ENCODE measurements at places on chromosomes 13 and 19.

DNA sequence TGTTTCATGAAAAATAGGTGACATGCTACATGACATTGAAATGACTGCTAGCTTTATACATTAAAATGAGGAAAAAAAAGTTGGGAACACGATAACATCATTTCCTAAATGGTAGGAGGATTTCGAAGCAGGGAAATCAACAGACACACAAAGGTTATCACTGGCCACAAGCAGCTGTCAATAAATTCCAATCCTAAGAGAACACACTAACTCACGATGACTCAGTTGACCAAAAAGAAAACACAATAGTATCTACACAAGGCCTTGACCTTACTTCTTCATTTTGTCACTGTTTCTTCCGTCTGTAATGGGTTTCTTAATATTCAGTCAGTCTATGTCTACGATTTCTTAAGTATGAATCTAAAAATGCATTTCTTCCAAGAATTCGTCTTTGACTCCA lies 36.5 kb downstream of the STARD13 start:
- DNase-seq, result no peak

GRCh38 chr19:14943601-14944000 lies 2.3 kb downstream of the OR7C2 start:
- peak; percentile 20 for DNase-seq

DNA sequence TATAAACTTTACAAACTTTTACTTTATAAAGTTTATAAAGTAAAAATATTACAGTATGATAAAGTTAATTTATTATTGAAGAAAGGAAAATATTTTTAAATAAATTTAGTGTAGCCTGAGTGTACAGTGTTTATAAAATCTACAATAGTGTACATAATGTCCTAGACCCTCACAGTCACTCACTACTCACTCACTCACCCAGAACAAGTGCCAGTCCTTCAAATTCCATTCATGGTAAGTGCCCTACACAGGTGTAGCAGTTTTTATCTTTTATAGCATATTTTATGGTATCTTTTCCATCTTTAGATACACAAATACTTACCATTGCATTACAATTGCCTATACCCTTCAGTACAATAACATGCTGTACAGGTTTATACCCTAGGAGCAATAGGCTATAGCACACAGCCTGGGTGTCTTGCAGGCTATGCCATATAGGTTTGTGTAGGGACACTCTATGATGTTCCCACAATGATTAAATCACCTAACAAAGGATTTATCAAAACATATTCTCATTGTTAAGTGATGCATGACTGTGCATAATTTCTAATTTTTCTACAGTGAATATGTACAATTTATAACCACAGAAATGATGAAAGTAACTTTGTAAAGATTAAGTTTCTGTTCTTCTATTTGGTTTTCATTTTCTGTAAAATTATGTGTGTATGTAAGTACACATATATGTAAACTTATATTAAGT lies 98.0 kb downstream of the SPRY2 start:
- DNase-seq, result no peak

GRCh38 chr13:49410477-49410876 lies 33.4 kb downstream of the CAB39L start:
- no peak for DNase-seq

DNA sequence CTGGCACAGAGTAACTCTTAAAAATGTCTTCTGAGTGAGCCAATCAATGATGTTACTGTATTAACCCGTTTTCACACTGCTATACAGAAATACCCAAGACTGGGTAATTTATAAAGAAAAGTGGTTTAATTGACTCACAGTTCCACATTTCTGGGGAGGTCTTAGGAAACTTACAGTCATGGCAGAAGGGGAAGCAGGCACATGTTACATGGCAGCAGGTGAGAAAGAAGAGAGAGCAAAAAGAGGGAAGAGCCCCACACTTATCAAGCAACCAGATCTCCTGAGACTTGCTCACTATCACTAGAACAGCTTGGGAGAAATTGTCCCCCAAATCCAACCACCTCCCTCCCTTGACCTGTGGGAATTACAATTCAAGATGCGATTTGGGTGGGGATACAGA lies 97.6 kb upstream of the MIR17HG start:
- DNase-seq, result no peak

- DNase-seq, result peak; percentile 24
Observed at GRCh38 chr19:1324806-1325567, 39.3 kb downstream of the EFNA2 start.

DNA sequence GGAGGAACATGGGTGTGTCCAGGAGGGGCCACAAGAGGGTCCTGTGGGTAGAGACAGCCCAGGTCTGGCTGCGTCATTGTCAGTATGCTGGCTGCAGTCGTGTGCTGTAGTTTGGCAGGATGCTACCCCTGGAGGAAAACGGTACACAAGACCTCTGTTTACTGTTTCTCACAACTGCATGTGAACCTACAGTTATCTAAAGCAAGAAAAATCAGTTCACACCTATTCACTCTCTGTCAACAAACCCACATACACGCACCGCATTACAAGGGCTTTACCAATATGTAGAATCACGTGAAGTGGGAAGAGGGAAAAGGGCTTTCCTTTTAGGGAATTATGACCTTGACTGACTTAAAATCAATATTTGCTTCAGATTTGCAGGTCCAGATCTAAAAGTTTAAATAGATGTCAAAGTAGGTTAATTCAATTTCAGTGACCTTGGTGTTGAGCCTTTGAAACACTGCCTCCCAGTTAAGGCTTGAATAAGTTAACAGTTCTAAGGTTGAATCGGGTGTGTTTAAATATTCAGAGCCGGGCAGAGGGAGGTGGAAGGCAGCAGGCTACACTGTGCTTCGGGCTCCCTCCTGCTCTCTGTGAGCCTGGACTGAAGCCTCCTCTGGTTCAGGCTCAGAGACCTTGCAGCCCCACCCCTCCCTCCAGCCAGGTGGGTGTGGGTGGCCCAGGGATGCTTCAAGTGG lies 17.2 kb upstream of the MCF2L start:
- DNase-seq, result no peak

- DNase-seq, result no peak
Observed at GRCh38 chr13:21884965-21885567, 214.2 kb downstream of the FGF9 start.

- no peak for DNase-seq
Observed at GRCh38 chr13:98176777-98177608, at the start of gene RNF113B. Gene RNF113B (minus strand): TSS chr13:98177269. CDS start chr13:98177236, 33 bp downstream.

DNA sequence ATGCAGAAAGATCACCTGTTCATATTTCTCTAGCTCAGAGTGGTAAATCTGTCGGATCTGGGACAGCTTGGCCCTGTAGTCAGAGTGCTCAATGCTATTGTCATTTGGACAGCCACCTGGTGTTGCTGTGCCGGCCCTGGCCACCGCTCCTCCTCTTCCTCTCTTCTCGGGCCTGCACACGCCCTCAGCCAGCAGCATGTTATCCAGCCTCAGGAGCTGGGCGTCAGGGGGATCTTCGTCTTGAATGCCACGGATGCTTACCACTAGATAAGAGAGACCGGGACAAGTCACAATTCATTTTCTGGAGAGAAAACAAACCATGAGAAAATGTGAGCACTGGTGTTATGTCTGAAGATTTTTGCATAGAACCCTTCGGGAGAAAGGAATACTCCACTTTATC lies 32.5 kb downstream of the CILP2 start:
- no peak for DNase-seq

- DNase-seq, result peak; percentile 54
Observed at GRCh38 chr19:7004313-7004931, 16.8 kb downstream of the MBD3L2B start.

- no peak for DNase-seq
Observed at GRCh38 chr13:106284358-106284757, 251.1 kb downstream of the EFNB2 start.

- peak; percentile 90 for DNase-seq
Observed at GRCh38 chr19:38656171-38656981, 8.9 kb downstream of the ACTN4 start.

DNA sequence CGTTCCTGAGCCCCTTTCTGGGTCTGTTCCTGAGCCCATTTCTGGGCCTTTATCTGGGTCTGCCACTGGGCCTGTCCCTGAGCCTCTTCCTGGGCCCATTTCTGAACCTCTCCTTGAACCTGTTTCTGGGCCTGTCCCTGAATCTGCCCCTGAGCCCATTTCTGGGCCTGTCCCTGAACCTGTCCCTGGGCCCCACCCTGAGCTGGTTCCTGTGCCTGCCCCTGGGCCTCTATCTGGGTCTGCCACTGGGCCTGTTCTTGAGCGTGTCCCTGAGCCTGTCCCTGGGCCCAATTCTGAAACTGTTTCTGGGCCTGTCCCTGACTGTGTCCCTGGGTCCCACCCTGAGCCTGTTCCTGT lies 40.4 kb upstream of the GRTP1 start:
- DNase-seq, result no peak

GRCh38 chr19:37932985-37933936 lies 26.3 kb downstream of the SIPA1L3 start:
- DNase-seq, result no peak

- no peak for DNase-seq
Observed at GRCh38 chr13:46926916-46927590, 30.2 kb upstream of the HTR2A start.

- no peak for DNase-seq
Observed at GRCh38 chr19:42461700-42462324, 19.1 kb upstream of the CXCL17 start.

- no peak for DNase-seq
Observed at GRCh38 chr19:32744555-32745325, 25.2 kb downstream of the TDRD12 start.

- peak; percentile 76 for DNase-seq
Observed at GRCh38 chr19:48970923-48971395, 5.8 kb downstream of the FTL start.

- DNase-seq, result no peak
Observed at GRCh38 chr13:45105895-45106294, 14.4 kb upstream of the GTF2F2 start.

GRCh38 chr13:57630661-57631595 lies 616 bp upstream of the PCDH17 start:
- no peak for DNase-seq

DNA sequence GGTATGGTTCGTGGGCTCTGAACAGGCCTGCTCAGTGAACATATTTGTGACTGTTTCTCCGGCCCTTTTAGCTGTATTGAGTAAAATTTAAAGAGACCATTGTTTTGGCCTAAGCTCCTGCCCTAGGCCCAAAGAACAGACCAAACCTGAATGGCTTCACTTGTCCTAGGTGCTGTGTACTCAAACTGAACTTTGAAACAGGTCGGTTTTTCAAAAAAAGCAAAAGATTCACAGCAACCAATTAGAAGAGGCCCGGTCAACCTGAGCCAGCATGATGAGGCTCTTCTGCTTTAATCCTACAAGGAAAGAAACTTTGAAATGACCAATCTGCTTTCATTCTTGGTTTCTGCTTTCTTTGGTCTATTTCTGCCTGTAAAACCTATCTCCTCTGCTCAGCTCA lies 50.6 kb downstream of the USPL1 start:
- DNase-seq, result no peak

DNA sequence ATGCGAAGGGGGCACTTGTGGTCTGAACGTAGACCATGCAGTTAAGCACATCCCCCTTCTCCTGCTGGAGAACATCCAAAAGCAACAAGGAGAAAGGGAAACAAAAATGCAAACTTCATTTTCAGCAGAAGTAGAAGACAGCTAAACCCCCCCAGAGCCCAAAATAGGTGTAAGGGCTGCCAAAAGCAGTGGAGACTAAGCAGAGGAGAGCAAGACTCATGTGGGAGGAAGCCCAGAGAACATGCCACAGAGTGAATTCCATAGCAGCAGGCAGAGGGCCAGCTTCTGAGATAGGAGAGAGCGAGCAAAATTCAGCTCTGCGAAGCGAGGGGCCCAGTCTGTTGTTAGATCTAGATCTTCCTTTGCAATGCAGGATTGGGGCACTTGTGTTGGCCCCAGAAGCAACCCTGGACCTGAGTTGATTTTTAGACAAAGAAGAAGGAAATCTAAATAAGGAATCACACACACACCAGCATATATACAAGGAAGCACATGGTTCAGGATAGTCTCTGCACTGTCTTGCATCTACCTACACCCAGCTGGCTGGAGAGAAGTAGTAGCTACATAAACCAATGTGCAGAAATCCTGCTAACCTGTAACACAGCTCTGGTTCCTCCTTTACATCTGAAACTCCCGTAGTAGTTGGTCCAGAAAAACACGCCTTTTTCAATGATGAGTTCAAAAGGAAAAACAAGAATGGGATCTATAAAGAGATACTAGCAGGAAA lies 199.6 kb downstream of the SPRY2 start:
- no peak for DNase-seq

GRCh38 chr13:93925990-93926389 lies 553.5 kb downstream of the DCT start:
- no peak for DNase-seq

- DNase-seq, result no peak
Observed at GRCh38 chr13:94433055-94433961, 46.2 kb downstream of the DCT start.

- DNase-seq, result no peak
Observed at GRCh38 chr19:46014534-46014933, 8.3 kb downstream of the PGLYRP1 start.

- no peak for DNase-seq
Observed at GRCh38 chr13:31814536-31814935, 75.2 kb downstream of the RXFP2 start.

- no peak for DNase-seq
Observed at GRCh38 chr19:17495639-17496296, 15.7 kb upstream of the PGLS start.

GRCh38 chr13:107035186-107035585 lies 467.2 kb upstream of the ARGLU1 start:
- DNase-seq, result no peak

- DNase-seq, result no peak
Observed at GRCh38 chr13:24176351-24177101, 16.0 kb downstream of the SPATA13 start.

DNA sequence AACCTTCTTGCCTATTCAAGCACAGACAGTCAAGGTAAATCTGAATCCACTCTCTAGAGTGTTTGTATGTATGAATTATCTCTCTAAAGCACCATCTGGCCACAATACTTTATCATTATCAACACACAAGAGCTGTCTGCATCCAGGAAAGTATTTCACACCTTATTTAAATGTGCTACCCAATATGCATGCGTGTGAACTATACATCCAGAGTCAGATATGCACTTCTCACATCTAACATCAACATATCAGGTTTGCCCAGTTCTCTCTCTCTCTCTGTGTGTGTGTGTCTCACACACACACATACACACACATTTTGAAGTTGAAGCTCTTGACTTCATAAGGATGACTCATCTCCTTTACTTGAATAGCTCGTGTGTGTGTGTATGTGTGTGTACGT lies 697.5 kb upstream of the PCDH20 start:
- DNase-seq, result no peak

DNA sequence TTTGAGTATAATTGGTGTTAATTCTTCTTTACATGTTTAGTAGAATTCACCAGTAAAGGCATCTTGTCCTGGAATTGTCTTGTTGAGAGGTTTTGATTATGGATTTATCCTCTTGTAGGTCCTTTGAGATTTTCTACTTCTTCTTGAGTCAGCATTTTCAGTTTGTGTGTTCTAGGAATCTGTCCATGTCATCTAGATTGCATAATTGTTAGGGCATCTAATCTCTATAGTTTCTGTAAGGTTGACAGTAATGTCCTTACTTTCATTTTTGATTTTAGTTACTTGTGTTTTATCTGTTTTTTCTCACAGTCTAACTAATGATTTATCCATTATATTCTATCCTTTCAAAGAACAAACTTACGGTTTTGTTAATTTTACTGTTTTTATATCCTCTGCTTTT lies 492.0 kb downstream of the FGF9 start:
- no peak for DNase-seq

- no peak for DNase-seq
Observed at GRCh38 chr13:34020388-34020787, 202.4 kb downstream of the RFC3 start.

- DNase-seq, result peak; percentile 40
Observed at GRCh38 chr19:12774588-12775555, at the start of gene HOOK2. Gene HOOK2 (minus strand): TSS chr19:12775552. CDS start chr19:12775449, 103 bp downstream.
